ENCODE measurements at places on chromosomes 1 and 21. TPM values are rescaled to one million over a fixed set of nuclear protein-coding genes. Genes with fewer than 3 reads are reported as not detected.

Gene HECTD3
- 22.5 TPM for total RNA-seq

Gene CELF3
- 0.42 TPM for total RNA-seq

Gene TMEM81
- 2.1 TPM for total RNA-seq

Gene AIRE
- total RNA-seq, result 0.45 TPM

Gene ACTL8
- 0.28 TPM for total RNA-seq

Gene COPA
- 115 TPM for total RNA-seq

Gene CHODL
- total RNA-seq, result 0.42 TPM

Gene PRCC
- total RNA-seq, result 126 TPM

Gene GFI1
- 0.12 TPM for total RNA-seq

Gene PPFIA4
- 215 TPM for total RNA-seq

Gene GJB3
- not detected for total RNA-seq

Gene RNF186
- total RNA-seq, result not detected

Gene CCDC28B
- total RNA-seq, result 68.7 TPM

Gene GOLPH3L
- total RNA-seq, result 6.6 TPM

Gene CORT
- total RNA-seq, result 2.3 TPM

Gene FCN3
- 3.6 TPM for total RNA-seq

Gene LCE1B
- total RNA-seq, result not detected

Gene TNFRSF8
- 0.06 TPM for total RNA-seq

Gene MAP3K7CL
- 0.12 TPM for total RNA-seq

Gene AVPR1B
- total RNA-seq, result 2.3 TPM

Gene AQP10
- 4.8 TPM for total RNA-seq

Gene IVL
- not detected for total RNA-seq

Gene DYNLT5
- total RNA-seq, result 13.2 TPM

Gene LRRC38
- not detected for total RNA-seq

Gene PLA2G2D
- not detected for total RNA-seq

Gene MRPL24
- 54.1 TPM for total RNA-seq

Gene BEND5
- total RNA-seq, result 19.1 TPM

Gene NTMT2
- not detected for total RNA-seq

Gene RSPH1
- total RNA-seq, result 0.06 TPM

Gene OR6K6
- total RNA-seq, result not detected

Gene MTMR11
- total RNA-seq, result 1.3 TPM

Gene HHAT
- 8.4 TPM for total RNA-seq

Gene KCNE2
- 1.7 TPM for total RNA-seq

Gene LCE1C
- not detected for total RNA-seq

Gene FAM167B
- total RNA-seq, result 1.4 TPM

Gene LRRC3
- total RNA-seq, result 5.9 TPM

Gene CCDC27
- total RNA-seq, result 0.09 TPM

Gene LMX1A
- not detected for total RNA-seq

Gene PPIAL4G
- not detected for total RNA-seq

Gene ABCG1
- 5.4 TPM for total RNA-seq

Gene HSPA6
- not detected for total RNA-seq

Gene S100A14
- total RNA-seq, result not detected

Gene LINGO4
- total RNA-seq, result not detected

Gene TSEN15
- total RNA-seq, result 52.4 TPM

Gene LCE2A
- total RNA-seq, result not detected

Gene FTCD
- total RNA-seq, result 18.9 TPM

Gene SPRR3
- total RNA-seq, result not detected

Gene ADAR
- 63.7 TPM for total RNA-seq

Gene CMPK1
- total RNA-seq, result 21.6 TPM

Gene TMPRSS3
- 0.25 TPM for total RNA-seq

Gene SH2D5
- 0.98 TPM for total RNA-seq

Gene HORMAD1
- not detected for total RNA-seq

Gene MRPS21
- total RNA-seq, result 85.8 TPM

Gene MMP23B
- 30.0 TPM for total RNA-seq

Data from cardiac muscle cell (in vitro differentiated cells and primary cell).